HS-27A (cell line): ENCODE measurements at places on chromosomes 12 and 14.

DNA sequence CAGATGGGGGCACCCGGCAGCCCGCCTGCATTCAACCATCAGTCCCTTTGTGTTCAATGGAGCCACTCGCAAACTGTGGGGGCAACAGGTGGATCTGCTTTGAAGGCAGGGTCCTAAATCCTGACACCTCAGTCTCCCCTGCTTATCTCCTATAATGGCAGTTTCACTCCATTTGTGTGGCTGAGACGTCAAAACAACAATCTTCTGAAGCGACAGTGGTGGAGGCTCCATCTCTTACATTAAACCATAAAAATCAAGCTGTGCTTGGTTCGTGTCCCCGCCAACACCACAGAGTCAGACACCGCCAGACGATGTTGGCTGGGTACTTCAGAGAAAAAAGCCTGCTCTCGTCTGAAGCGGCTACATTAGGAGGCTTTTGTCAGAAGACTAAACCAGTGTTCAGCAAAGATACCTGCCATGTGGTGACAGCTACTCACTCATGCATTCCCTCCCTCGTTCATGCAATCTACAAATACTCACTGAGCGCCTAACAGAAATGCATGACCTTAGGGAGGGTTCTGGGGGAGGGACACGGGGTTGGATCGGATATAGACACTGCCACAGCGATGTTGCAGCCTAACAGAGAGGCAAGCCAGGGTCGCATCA lies 253.9 kb downstream of the FOXN3 start:
- no peak for DNase-seq

DNA sequence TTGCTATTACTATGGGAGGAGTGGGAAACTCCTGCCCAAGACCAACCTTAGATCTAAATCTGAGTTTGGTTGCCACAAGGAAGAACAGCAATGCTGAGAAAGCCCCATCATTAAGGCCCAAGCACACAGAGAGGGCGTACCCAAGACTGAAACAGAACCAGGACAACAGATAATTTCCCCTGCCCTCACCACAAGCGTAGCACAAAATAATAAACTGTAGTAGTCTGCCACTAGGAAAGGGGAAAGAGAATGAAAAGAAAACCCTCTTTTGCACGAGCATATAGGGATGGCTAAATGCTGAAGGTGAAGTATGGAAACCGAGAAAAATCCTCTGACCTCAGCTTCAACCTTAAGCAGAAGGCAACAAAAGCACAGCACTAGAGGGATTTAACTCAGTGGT lies 76.5 kb upstream of the DHRS4 start:
- DNase-seq, result no peak

DNA sequence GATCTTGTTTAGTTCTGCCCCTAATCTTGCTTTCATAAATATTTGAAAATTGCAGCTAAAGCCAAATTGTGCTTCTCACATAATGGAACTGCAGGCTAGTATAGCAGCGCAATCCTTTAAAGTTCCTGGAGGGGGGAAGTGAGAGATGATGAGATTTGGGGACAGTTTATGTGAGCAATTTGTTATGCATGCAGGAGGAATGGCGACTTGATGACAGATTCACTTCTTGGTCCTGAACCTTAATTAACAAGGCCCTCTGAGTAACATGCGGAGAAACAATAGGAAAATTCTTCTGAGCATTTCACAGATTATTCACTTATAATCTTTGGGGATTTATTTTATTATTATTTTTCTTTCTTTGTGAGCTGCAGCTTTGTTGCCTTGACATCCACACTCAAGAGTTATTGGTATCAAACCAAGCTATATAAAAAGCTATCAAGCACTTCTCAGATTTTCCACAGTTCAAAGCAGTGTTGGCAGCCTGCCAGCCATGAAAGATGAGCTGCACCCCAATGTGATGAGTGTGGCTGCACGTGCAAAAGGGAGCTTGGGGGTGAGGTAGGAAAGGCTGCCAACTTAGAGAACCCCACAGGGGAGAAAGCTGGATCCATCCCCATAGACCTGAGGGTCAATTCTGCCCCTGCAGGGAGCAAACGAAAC lies 1662.2 kb upstream of the FLRT2 start:
- no peak for DNase-seq

GRCh38 chr12:60212159-60213000 lies 616.6 kb downstream of the SLC16A7 start:
- DNase-seq, result no peak

DNA sequence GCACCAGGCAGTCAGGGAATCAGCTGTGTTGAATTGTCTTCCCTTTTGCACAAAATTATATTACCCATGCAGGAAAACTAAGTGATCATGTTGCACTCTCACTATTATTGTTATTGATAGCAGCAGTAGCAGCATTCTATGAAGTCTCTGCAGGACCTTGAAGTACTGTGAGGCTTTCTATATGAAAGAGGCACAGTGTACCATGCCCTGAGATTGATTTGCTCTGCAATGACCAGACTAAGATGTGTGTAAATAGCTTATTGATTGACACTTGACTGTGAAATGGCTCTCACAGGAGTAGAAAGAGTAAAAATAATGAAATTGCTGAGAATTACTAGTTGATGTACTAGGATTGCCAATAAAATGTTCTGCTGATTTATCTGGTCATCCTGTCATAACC lies 99.9 kb downstream of the KICS2 start:
- no peak for DNase-seq

- no peak for DNase-seq
Measured at GRCh38 chr14:67744046-67744445, 42.4 kb downstream of the RDH12 start.

- DNase-seq, result no peak
Measured at GRCh38 chr12:6367969-6368892, 7.1 kb downstream of the SCNN1A start.

- DNase-seq, result no peak
Measured at GRCh38 chr14:60067882-60068281, 23.8 kb upstream of the PCNX4 start.
